ENCODE measurements at places on chromosomes 12 and 14.

DNA sequence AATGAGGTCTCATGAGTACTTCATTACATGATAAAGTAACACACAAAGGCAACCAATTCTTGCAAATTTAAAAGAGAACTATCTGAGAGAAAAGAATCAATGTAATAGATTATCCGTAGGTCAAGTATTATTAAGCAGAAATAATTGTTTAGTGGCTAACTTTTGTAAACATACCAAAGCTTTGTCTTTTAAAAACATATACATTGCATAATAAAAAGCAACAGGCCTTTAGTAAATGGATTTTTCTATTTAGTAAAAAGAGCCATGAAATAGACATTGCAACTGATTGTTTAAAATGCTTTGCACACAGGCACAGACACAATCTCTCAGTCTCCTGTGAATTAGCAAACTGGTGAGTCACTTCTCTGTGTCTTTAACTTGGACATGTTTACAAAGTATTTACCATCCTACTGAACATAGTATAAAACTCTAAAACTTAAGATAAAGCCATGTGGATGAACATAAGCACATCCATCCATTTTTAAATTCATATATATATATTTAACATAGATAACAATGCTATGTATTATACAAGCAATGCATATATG lies 518.7 kb upstream of the MGAT4C start:
- DNase-seq, result no peak

GRCh38 chr14:70358631-70359030 lies 852 bp downstream of the COX16 start:
- DNase-seq, result no peak

DNA sequence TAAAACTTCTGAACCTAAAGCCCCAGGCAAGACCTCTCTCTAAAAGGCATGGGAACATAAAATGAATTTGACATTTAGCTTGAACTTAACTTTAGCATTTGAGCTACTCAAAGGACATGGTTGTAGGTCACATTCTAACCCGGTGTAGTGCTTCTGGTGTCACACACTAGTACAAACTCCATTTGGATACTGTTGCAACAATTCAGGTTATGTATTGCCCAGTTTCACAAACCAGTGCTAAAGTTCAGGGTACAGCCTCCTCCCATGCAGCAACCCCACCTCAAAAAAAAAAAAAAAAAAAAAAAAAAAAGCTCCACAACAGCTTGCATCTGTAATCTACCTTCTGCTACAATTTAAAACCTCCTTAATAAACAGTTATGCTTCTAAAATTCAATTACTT lies 7.8 kb downstream of the PPTC7 start:
- DNase-seq, result no peak

DNA sequence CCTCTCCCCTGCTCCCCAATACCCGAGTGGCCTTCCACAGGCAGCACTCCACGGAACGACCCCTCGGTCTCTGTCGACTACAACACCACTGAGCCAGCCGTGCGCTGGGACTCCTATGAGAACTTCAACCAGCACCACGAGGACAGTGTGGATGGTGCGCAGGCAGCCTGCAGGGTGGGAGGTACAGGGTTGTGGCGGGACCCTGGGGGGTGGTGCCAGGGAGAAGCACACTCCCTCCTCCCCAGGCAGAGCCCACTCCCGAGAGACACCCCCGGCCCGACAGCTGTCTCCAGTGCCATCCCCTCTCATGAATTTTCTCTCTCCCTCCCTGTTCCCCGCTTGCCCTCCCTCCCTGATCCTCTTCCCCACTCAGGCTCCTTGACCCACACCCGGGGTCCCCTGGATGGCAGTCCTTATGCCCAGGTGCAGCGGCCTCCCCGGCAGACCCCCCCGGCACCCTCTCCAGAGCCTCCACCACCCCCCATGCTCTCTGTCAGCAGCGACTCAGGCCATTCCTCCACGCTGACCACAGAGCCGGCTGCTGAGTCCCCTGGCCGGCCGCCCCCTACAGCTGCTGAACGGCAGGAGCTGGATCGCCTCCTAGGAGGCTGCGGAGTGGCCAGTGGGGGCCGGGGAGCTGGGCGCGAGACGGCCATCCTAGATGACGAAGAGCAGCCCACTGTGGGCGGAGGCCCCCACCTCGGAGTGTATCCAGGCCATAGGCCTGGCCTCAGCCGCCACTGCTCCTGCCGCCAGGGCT lies 9.0 kb downstream of the TNS2 start:
- DNase-seq, result no peak

DNA sequence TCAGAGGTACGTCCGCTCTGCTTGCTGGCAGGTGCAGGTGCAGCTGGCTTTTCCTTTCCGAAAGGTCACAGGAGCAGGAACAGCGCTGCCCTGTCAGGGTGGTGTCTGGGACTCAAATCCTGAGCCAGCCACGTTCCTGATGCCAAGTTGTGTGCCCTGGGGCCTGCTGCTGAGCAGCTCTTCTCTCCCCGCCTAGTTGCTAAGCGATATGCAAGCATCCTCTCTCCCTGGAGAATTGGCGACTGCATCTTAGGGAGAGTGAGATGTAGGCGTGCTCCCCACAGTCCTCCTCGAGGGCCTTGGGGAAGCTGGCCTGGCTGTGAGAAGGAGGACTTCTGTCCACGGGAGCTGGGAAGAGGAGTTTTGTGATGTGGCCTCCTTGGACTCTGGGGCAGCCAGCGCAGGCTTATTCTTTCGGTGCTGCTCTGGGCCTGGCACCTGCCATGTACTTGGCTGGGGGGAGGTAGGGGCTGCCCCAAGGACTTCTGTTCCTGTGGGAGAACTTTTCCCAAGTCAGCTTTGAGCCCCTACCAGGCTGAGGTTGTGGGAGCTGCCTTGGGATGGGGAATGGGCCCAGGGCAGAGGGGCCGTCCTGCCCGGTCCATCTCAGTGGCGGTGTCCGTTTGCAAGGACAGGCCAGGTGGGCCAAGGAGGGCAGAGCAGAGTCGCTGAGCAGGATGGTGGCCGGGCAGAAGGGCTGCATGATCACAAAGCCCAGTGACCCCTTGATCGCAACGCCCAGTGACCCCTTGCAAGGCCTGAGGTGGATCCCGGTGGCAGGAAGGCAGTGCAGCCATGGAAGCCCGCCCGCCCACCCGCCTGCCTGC lies 183.5 kb downstream of the ADGRD1 start:
- DNase-seq, result no peak

DNA sequence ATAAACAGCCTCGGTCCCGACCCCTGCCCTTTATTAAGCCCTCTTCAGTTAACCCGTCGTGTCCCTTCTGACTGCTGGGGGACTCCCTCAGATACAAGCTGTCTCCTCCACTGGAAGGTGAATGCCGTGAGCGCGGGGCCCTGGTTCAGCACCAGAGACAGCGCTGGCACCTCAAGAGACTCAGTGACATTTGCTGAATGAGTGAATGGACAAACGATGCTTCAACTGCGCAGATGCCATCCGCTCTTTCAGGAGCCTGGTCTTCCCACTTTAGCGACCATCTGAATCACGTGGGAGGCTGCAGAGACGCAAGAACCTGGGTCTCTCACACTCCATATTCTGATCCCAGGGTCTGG lies 92.6 kb upstream of the SFSWAP start:
- DNase-seq, result no peak

DNA sequence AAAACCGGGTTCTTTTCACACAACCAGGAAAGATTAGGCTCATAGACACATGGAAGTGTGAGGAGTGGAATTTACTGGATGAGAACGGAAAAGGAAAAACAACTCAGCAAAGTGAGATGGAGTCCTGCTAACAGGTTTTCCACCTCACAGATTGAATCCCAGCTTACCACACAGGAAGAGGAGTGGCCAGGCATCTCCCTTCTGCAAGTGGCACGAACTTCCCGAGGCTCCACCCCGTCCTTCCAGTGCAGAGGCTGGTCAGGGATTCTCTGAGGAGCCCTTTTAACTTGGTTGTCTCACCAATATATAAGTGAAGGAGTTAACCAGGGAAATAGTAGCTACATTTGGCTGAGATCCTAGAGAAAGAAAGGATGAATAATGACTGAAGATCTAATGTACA lies 102.8 kb downstream of the SCAF11 start:
- no peak for DNase-seq

- DNase-seq, result no peak
These were observed 1038.4 kb downstream of the GALC start for GRCh38 chr14:86954623-86955022.

DNA sequence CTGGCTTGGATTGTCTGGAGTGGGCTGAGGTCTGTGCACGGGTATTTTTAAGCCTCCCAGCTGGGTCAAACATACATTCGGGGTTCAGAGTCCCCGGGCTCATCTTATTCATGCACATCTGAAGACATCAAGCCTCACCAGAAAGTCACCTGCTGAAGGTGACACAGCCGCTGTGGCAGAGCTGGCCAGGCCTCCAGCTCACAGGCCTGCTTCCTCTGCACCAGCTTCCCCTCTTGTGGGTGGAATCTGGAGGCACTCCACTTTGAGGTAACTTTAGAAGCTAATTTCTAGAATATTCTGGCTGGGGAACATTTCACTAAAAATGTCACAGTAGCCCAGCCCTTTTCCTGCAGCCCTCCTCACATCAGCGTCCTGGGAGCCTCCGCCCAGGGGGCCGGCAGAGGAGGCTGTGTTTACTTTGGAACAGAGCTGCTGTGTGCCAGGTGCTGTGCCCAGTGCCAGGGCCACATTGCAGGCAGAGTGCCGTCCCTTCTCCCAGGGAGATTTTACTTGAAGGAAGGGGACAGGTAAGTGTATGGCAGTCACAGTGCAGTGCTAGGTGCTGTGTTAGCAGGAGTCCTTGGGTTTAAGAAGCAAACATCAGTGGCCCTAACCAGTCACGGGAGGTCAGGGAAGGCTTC lies 62.2 kb downstream of the TSPAN11 start:
- DNase-seq, result no peak

DNA sequence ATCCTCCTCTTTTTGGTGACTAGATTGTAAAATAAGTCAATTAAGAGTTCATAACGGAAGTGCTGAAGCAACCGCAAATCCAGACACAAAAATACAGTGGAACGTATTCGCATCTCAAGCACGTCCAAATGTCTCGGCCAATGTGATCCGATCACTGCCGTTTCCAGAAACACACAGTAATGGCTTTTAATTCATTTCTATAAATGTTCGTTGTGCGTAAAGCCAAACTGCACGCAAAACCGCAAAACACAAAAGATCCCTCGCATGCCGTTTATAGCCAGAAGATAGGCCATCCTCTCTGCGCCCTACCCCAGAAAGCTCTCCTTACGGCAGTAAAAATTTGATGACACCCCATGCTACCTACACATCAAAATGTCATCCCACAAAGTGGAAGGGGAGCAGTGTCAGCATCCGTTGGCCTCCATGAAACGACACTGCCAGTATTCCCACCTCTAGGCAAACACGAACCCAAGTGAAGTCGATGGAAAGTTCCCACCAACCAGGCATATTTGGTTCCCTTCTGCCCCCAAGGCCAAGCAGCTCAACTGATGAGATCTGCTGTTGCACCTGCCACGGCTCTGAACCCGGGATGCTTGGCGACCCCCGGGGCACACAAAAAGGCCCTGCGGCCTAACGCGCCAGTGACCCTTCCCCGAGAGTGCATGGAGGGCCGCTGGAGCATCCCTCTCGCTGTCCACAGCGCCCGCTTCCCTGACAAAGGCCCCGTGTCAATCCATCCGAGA lies 1.4 kb downstream of the HECTD4 start:
- peak; percentile 16 for DNase-seq

GRCh38 chr14:92175811-92176210 lies 54.0 kb downstream of the CPSF2 start:
- DNase-seq, result no peak

GRCh38 chr14:61573321-61573720 lies 122.0 kb upstream of the HIF1A start:
- no peak for DNase-seq

- DNase-seq, result no peak
These were observed 50.1 kb downstream of the RFX4 start for GRCh38 chr12:106632797-106633450.

GRCh38 chr12:91663310-91663709 lies 480.7 kb upstream of the DCN start:
- DNase-seq, result no peak

- no peak for DNase-seq
These were observed 75.4 kb downstream of the CCDC92 start for GRCh38 chr12:123897221-123897620.

DNA sequence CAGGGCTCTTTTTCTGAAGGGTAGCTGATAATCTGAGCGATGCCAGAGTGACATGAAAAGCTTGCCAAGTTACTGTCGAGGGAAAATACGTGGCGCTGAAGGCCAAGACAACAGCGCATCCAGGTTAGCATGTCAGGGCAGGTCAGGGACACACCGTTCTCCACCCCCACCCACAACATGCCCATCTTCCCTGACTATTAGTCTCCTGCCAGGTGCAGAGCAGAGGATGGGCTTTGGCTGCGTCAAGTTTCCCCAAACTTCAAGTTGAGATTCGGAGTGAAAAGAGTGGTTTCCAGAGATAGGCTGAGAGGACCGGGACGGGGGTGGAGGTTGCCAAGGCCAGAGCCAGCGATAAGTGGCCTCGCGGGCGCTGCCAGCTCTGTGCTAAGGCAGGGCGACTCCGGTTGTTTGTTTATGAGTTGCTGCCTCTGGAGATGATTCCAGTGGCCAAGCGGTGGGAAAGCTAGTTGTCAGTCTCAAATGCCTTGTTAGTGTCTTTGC lies 1.7 kb downstream of the TRHDE start:
- DNase-seq, result no peak

GRCh38 chr14:80679273-80679672 lies 262.3 kb downstream of the CEP128 start:
- no peak for DNase-seq

- no peak for DNase-seq
These were observed 42.6 kb downstream of the TMEM63C start for GRCh38 chr14:77224212-77224611.

Measured in HEK293T (cell line).